ENCODE measurements at places on chromosomes 1 and 21.

GRCh38 chr1:47873337-47873736, 123.8 kb downstream of the TRABD2B start:
- DNase-seq, result no peak

DNA sequence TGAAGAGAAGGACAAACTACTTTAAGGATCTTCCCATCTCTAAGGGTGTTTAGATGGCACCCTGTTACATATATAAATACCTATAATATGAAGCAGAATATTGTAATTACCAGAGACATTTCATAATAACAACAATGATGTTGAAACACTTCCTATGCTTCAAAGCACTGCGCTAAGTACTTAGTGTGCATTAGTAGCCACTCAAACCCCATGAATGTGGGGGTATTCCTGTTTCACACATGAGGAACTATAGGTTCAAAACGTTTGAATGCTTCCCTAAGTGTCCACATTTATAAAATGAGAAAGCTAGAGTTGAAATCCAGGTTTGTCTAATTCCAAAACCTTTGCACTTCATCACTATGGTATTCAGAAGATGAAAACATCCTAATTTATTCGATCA, 18.5 kb upstream of the OR10J5 start:
- DNase-seq, result no peak

DNA sequence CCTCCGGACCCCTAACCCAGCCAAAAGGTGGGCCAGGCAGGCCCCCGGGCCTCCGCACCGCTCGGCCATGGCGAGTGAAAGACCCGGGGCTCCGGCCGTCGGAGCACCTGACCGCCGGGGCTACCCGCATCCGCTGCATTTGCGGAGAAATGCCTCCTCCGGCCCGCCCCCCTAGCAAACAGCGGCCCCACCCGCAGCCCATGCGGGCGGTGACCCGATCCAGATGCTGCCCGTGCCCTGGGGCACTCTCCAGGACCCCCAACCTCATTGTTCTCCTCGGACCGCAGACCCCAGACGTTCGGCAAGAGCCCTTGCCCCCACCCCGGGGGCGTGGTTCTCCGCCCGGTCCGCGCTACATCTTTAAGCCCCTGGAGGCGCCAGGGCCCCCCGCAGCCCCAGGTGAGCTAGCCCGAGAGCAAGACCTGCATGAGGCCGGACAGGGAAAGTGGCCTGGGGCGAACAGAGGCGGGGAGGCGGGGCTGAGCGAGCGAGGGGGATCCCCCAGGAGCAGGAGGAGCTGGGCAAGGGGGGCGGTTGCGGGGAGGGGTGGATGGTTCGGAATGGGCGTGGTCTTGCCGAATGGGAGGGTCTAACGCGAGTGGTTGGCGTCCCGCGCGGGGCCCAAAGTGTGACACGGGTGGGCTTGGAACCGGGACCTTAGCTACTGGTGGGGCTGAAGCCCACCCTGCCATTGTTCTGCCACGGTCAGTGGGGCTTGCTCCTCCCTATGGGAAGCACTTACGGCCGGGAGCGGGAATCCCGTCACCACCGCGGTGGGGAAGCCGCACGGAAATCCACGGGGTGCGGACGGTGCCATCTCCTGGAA, 6.3 kb upstream of the CRYBG2 start:
- DNase-seq, result no peak

DNA sequence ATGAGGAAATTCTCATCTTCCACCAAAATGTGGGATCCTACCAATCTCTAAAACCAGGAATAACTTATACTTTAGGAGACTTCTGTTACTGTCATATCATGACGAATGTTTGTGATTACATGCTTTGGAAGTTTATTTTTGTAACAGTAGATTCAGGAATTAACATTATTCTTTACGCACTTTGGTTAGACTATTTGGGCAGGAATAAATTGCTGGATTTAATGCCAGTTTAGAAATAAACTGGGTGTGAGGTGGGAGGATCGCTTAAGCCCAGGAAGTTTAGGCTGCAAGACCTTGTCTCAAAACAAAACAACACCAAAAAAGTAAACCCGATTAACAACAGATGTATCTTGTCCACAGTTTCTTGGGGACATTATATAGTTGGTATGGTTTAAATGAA, 52.1 kb downstream of the MIGA1 start:
- no peak for DNase-seq

GRCh38 chr21:42959728-42960127, 14.6 kb upstream of the PKNOX1 start:
- DNase-seq, result no peak

- no peak for DNase-seq
Measured at GRCh38 chr1:230427094-230427876, 1.2 kb upstream of the PGBD5 start.

GRCh38 chr1:108140177-108140576, 60.0 kb downstream of the SLC25A24 start:
- DNase-seq, result no peak

GRCh38 chr1:201295346-201295745, 12.0 kb downstream of the PKP1 start:
- no peak for DNase-seq

- no peak for DNase-seq
Measured at GRCh38 chr21:35850542-35851103, 209.7 kb downstream of the SETD4 start.

DNA sequence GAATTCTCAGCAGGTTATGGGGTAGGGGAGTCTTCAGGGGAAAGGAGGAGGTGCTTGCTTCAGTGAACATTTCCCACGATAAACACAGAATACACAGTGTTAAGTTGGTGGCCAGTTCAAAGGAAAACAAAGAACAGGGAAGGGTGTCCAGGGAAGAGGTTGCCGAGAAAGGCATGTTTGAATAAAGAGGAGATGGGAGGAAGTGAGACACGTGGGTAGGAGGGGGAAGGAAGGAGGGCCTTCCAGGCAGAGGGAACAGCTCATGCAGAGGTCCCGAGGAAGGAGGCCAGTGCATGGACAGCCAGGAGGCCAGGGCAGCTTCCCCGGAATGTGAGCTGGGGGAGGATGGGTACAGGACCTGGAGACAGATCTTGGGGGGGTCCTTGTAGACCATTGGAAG, 130.3 kb upstream of the TMEM51 start:
- no peak for DNase-seq

- DNase-seq, result no peak
Measured at GRCh38 chr1:67948151-67949080, 102.0 kb downstream of the DIRAS3 start.

- DNase-seq, result peak; percentile 90
Measured at GRCh38 chr1:204288021-204288588, 71.6 kb downstream of the PLEKHA6 start.

- DNase-seq, result no peak
Measured at GRCh38 chr1:183933528-183934179, 103.9 kb downstream of the COLGALT2 start.

- DNase-seq, result no peak
Measured at GRCh38 chr1:45492691-45493090, 1.7 kb upstream of the TESK2 start.

GRCh38 chr1:54135436-54136120, 17.2 kb downstream of the CDCP2 start:
- DNase-seq, result no peak

- DNase-seq, result no peak
Measured at GRCh38 chr21:33755354-33755753, 113.1 kb downstream of the ITSN1 start.

DNA sequence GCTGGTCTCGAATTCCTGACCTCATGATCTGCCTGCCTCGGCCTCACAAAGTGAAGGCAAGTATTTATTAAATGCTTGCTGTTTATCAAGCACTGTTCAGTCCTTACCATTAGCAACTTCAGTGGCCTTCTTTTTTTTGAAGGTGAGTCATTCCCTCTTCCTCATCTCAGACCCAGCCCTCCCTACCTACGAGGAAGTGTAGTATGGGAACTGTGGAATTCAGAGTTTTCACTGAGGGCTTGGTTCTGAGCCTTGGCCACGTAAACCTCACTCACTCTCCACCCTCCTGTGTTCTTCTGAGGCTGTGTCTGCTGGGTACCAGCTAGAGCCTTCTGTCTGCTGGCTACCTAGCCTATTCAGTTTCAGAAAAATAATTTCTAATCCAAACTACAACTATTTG, 218.3 kb upstream of the SGIP1 start:
- DNase-seq, result no peak

DNA sequence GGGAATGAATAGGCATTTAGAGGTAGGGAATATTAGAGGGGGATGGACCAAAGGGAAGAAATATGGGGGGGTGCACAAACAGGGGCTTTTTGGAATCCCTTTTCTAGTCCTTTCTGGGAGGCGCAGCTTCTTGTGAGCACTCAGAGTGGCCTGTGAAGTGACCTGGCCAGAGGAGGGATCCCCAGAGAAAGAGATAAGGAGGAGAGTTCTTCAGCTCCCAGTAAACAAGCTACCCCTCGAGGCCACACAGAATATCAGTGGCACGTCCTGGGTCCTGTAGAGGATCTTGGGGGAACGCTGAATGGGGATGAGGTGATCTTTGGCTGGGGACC, 19.4 kb downstream of the VANGL2 start:
- no peak for DNase-seq

DNA sequence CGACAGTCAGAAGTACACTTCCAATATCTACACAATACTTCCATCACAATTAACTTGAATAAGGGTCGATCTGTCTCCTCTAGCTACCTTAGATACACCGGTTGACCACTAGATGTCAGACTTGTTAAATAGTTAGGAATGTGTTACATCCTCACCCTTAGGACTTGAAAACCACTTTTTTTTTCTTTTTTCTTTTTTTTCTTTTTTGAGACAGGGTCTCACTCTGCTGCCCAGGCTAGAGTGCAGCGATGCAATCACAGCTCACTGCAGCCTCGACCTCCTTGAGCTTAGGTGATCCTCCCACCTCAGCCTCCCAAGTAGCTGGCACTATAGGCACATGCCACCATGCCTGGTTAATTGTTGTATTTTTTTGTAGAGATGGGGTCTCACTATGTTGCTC, 120.4 kb upstream of the GREM2 start:
- DNase-seq, result peak; percentile 77

- no peak for DNase-seq
Measured at GRCh38 chr1:29736582-29737188, 500.4 kb downstream of the PTPRU start.

- no peak for DNase-seq
Measured at GRCh38 chr1:61332196-61332753, 249.9 kb downstream of the NFIA start.

DNA sequence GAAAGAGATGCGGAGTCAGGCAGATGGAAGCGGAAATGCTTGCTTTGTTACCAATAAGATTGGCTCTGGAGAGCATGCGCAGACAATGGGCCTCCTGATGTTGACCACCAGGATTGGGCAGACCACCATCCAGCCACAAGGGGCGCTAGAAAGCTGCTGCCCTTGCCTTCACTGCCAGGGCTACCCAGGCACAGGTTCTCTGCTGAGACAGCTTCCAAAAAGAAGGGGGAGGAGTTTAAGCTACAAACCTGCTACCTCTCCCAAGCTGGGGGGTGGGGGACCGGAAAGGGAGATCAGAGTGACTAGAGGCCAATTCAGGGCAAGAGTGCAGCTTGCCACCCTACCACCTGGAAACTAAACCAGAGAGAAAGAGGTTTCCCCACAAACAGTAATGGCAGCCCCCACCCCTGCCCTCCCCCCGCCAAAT, 369.7 kb downstream of the RRAGC start:
- no peak for DNase-seq

DNA sequence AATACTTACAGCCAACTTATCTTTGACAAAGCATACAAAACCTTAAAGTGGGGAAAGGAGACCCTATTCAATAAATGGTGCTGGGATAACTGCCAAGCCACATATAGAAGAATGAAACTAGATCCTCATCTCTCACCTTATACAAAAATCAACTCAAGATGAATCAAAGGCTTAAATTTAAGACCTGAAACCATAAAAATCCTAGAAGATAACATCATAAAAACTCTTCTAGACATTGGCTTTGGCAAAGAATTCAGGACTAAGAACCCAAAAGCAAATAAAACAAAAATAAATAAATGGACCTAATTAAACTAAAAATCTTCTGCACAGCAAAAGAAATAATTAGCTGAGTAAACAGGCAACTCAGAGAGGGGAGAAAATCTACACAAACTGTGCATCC, 335.6 kb upstream of the PBX1 start:
- no peak for DNase-seq

DNA sequence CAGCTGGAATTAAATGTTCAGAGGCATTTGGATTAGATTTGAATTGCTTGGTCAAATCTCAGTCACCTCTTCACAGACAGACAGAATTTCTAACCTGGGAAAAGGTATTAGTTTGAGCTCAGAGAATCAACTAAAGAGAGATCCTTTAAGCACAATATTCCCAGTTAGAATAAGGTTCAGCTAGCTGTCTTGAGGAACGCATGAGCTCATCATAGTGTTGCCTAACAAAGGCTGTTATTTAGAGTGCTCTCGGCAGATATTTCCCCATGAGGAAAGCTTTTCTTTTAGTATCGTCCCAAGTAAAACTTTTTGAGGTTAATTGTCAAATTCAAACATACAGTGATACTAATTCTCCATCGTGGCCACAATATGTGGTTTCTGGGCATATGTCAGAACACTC, 269.9 kb downstream of the HLX start:
- DNase-seq, result no peak

- no peak for DNase-seq
Measured at GRCh38 chr1:152928671-152929070, 18.3 kb upstream of the SPRR5 start.

DNA sequence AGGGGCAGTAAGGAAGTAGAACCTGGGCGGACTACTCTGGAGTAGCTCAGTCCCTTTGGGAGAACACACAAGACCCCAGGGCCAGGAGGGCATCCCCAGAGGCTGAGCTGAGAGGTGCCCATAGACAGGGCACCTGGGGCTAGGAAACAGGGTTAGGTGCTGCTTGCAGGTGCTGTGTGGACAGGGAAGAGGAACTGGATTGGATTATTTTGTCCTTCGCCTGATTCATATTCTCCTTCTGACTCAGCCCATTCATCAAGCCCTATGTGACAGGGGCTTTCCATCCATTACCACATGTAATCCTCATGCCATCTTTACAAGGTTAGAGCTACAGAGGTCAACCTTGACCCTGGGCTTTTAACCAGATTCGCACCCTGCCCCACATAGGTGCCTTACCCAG, 183.9 kb downstream of the C1orf94 start:
- DNase-seq, result no peak

GRCh38 chr1:247421074-247421473, 5.1 kb downstream of the NLRP3 start:
- no peak for DNase-seq

DNA sequence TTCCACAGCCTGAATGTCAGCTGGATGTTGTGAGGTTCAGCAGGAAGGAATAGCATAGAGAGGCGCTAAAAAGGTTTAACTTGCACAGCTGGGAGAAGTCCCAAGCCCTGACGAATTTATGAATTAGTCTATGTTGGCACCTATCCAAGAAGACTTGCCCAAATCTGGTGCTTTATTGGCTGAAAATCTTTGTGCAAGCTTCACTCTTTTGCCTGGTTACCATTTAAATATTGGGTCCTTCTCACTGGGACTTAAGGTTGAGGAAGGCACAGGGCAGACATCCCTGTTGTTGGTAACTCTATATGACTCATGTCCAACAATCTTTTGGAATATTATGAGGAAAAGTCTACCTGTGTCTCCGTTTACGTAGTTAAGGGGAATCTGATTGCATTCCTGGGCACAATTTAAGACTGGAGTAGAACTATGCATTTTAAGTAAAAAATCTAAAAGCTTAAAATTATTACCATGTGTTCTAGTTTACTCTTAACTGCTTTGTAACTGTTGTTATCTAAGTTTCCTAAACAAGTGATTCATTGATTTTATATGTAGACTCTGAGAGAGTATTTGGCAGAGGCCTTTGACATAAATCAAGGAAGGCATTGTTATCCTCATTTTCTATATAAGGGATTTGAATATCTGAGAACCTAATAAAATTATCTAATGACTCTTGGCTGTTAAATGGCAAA, 181.7 kb upstream of the DPYD start:
- DNase-seq, result no peak

Measured in NCI-H1436 treated with DMSO at 0.1 percent for 48 hours (cell line).